ENCODE measurements at places on chromosomes 3 and 15. TPM values are rescaled to one million over a fixed set of nuclear protein-coding genes. Genes with fewer than 3 reads are reported as not detected.

- no peaks in the 10 kb centered on the region for H3K4me1 ChIP-seq
- H3K4me3 ChIP-seq: no peak overlapping the region
- H3K36me3 ChIP-seq: no peaks in the 10 kb centered on the region
- no peak overlapping the region for H3K27ac ChIP-seq
Measured at GRCh38 chr3:56782215-56782614, 19.5 kb downstream of the ARHGEF3 start.

DNA sequence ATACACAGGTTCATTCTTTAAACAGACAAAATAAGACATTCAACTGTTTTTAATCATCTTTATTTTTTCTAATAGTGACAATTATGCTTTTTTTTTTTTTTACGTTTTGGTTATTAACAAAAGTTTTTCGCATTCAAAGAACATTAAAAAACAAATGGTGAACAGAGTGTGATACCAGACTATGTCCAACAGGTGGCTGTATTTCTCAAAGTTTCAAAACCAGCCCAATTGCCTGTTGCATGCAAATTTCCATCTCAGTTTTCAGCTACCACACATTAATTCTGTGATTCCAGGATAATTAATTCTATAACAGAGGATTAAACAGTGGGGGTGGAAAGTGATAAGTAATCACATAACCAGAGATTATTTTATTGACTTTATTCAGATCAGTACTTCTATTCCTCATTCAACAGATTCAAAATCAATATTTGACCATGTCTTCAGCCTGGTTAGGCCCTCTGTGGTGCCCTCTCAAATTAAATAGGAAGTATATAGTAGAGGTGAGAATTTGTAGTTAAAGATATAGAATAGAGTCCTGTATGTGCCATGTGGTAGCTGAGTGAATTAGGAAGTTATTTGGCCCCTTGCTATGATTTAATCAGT, 122.2 kb upstream of the DCBLD2 start:
- no peaks in the 10 kb centered on the region for H3K4me1 ChIP-seq
- no peak overlapping the region for H3K27ac ChIP-seq
- H3K4me3 ChIP-seq: no peak overlapping the region
- no peaks in the 10 kb centered on the region for H3K27me3 ChIP-seq
- peak; percentile 10 for DNase-seq
- no peaks in the 10 kb centered on the region for H3K36me3 ChIP-seq

- H3K4me3 ChIP-seq: no peak overlapping the region
- DNase-seq: peak; percentile 67
- H3K27me3 ChIP-seq: no peaks in the 10 kb centered on the region
- no peaks in the 10 kb centered on the region for H3K36me3 ChIP-seq
Measured at GRCh38 chr3:50274371-50275104, 4.3 kb upstream of the LSMEM2 start.

DNA sequence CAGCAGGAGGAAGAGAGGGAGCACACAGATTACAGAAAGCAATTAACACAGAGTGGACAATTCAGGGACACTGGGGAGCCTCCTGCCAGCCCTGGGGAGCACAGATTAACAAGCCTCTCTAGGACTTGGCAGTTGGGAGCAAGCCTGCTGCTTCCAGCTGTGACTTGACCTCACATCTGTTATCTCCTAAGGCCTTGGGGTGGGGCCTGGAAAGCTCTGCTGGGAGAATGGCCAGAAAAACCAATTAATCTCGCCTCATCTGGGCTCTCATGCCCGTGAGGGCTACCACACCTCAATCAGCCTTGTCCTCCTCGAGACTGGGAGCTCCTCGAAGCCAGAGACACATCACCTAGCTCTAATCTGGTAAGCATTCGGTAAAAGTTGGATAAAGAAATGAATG, 39.1 kb downstream of the SEMA5B start:
- peaks cover 46% of the 10 kb centered on the region for H3K27me3 ChIP-seq
- H3K4me1 ChIP-seq: no peaks in the 10 kb centered on the region
- no peak overlapping the region for H3K27ac ChIP-seq
- no peak for DNase-seq
- H3K4me3 ChIP-seq: no peak overlapping the region
- no peaks in the 10 kb centered on the region for H3K36me3 ChIP-seq

GRCh38 chr3:132445817-132446216, 28.5 kb downstream of the DNAJC13 start:
- no peaks in the 10 kb centered on the region for H3K27me3 ChIP-seq
- H3K36me3 ChIP-seq: peaks cover 4% of the 10 kb centered on the region
- no peak for DNase-seq
- no peaks in the 10 kb centered on the region for H3K4me1 ChIP-seq
- no peak overlapping the region for H3K27ac ChIP-seq

DNA sequence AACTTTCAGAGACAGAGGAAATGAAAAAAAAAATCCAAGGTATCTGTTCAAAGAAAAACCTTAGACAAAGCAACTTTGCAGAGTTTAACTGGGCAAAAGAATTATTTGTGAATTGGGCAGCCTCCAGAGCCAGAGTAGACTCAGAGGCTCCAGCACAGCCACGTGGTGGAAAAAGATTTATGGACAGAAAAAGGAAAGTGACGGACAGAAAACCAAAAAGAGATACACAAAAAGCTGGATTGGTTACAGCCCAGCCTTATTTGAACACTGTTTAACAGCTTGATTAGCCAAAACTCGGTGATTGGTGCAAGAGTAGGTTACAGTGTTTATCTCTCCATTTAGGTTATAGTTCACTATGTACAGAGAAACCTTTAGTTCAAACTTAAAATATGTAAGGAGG, 23.7 kb upstream of the GPD1L start:
- no peak overlapping the region for H3K4me3 ChIP-seq
- H3K27ac ChIP-seq: no peak overlapping the region
- no peak for DNase-seq
- no peaks in the 10 kb centered on the region for H3K36me3 ChIP-seq

GRCh38 chr3:184541886-184542562, 19.6 kb upstream of the EPHB3 start:
- peaks cover 4% of the 10 kb centered on the region for H3K4me1 ChIP-seq
- no peak overlapping the region for H3K27ac ChIP-seq
- peaks cover 42% of the 10 kb centered on the region for H3K27me3 ChIP-seq
- no peaks in the 10 kb centered on the region for H3K36me3 ChIP-seq
- no peak for DNase-seq

GRCh38 chr3:24296441-24297205, 198.0 kb downstream of the THRB start:
- no peaks in the 10 kb centered on the region for H3K27me3 ChIP-seq
- H3K27ac ChIP-seq: no peak overlapping the region
- peaks cover 5% of the 10 kb centered on the region for H3K4me1 ChIP-seq
- no peak overlapping the region for H3K4me3 ChIP-seq
- DNase-seq: no peak

GRCh38 chr3:134543113-134543512, 57.3 kb downstream of the CEP63 start:
- no peaks in the 10 kb centered on the region for H3K27me3 ChIP-seq
- no peak overlapping the region for H3K4me3 ChIP-seq
- H3K27ac ChIP-seq: no peak overlapping the region
- no peaks in the 10 kb centered on the region for H3K36me3 ChIP-seq
- DNase-seq: no peak

DNA sequence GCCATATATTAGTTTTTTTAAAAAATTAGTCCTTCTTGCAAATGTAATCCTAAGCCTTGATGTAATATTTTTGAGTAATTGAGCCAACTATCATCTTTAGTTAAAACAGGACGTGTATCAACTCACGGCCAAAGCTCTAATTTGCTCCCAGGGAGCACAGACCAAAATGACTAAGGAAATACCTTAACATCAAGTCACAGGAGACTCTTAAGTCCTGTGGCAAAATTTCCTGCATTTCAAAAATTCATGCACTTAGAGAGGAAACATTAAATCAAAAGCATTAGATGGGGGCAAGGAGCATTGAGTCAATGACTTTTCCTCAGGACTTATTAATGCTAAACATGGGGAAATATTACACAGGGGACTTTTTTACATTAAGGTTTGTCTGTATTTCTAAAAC, 276.0 kb downstream of the MFSD1 start:
- no peaks in the 10 kb centered on the region for H3K27me3 ChIP-seq
- no peak for DNase-seq
- H3K27ac ChIP-seq: no peak overlapping the region

GRCh38 chr15:61987824-61988223, 72.4 kb downstream of the VPS13C start:
- H3K4me3 ChIP-seq: no peak overlapping the region
- no peaks in the 10 kb centered on the region for H3K4me1 ChIP-seq
- DNase-seq: no peak
- H3K36me3 ChIP-seq: peaks cover 23% of the 10 kb centered on the region
- no peak overlapping the region for H3K27ac ChIP-seq

DNA sequence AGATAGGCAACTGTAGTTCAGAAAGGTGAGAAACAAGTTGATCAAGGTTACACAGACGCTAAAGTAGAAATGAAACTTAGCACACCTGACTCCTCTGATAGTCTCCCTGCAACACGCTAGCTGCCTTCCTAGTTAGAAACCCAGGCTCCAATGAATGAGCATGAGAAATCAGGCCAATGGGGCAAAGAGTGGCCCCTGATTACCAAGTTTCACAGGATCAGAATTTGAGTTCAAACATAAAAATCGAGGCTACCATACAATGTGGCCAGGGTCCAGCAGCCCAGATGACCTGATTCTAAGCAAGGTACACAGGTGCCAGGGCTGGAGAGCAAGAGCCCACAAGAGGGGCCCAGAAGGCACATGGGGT, 7.7 kb downstream of the PLD1 start:
- H3K4me3 ChIP-seq: no peak overlapping the region
- no peak for DNase-seq
- H3K27me3 ChIP-seq: no peaks in the 10 kb centered on the region
- no peak overlapping the region for H3K27ac ChIP-seq
- H3K4me1 ChIP-seq: peaks cover 66% of the 10 kb centered on the region

DNA sequence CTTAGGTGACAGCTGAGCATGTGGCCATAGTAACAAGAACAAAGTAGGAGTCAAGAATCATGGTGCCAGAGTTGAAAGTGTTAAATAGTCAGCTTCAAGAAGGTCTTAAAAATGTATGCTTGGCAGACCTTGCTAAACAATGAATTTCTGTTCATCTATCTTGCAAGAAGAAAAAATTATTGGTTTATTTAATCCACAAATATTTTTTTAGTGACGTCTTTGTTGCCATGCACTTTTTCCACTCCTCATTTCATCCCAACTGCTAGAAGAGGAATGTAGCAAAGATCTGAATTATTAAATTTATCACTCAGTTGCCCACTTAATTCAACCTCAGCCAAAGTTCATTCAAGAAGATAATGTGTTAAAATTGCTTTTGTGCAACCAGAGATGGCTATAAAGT, 3.2 kb upstream of the SLC4A7 start:
- H3K4me3 ChIP-seq: no peak overlapping the region
- no peak for DNase-seq
- H3K27me3 ChIP-seq: no peaks in the 10 kb centered on the region
- H3K27ac ChIP-seq: no peak overlapping the region

DNA sequence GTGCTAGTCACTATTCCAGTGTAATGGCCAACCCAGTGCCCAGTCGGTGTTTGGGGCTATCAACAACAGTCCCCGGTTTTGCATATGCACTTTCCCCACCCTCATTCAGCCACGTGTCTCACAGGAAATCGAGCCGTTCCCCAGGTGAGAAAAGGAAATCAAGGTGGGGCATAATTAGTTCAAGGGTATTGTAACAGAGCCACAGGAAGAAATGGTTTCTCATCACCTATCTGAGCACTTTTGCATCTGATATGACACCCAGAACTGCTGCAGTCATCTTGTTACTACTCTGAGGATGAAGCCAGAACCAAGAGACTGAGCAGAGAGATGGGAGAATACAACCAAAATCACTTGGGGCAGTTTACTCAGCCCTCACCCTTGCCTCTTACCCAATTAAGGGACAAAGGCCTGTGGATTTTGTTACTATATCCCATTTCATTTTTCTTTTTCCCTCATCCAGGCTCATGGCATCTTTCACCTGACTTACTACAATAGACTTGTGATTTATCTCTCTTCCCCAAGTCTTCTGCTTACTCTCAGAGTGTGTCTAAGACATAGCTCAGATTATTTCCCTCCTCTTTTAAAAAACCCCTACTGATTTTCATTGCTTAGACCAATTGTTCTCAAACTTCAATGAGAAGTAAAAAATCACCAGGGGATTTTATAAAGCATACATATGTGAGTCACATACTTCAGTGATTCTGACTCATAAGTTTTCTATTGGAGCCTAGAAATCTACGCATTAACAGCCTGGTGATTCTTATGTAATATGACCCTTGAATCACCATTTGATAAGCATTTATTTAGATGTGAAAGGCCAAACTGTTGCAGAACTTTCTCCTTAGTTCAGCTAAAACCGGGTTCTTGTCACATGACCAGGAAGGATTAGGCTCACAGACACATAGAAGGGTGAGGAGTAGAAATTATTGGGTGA, 40.5 kb downstream of the TRAT1 start:
- DNase-seq: no peak
- no peaks in the 10 kb centered on the region for H3K4me1 ChIP-seq

GRCh38 chr3:94009608-94010007, 18.8 kb downstream of the STX19 start:
- H3K36me3 ChIP-seq: peaks cover 8% of the 10 kb centered on the region
- H3K4me1 ChIP-seq: no peaks in the 10 kb centered on the region
- no peak overlapping the region for H3K4me3 ChIP-seq
- DNase-seq: no peak

DNA sequence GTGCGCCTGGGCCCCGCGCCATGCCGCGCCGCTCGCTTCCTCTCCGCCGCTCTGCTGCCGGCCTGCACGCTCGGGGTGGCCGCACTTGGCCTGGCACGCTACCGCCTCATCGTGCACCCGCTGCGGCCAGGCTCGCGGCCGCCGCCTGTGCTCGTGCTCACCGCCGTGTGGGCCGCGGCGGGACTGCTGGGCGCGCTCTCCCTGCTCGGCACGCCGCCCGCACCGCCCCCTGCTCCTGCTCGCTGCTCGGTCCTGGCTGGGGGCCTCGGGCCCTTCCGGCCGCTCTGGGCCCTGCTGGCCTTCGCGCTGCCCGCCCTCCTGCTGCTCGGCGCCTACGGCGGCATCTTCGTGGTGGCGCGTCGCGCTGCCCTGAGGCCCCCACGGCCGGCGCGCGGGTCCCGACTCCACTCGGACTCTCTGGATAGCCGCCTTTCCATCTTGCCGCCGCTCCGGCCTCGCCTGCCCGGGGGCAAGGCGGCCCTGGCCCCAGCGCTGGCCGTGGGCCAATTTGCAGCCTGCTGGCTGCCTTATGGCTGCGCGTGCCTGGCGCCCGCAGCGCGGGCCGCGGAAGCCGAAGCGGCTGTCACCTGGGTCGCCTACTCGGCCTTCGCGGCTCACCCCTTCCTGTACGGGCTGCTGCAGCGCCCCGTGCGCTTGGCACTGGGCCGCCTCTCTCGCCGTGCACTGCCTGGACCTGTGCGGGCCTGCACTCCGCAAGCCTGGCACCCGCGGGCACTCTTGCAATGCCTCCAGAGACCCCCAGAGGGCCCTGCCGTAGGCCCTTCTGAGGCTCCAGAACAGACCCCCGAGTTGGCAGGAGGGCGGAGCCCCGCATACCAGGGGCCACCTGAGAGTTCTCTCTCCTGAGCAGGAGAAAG, 951 bp downstream of the GPR62 start:
- no peak for DNase-seq
- H3K27me3 ChIP-seq: no peaks in the 10 kb centered on the region
- H3K4me3 ChIP-seq: no peak overlapping the region

ANKRD63 gene
- total RNA-seq: 1.8 TPM

POPDC2 gene
- 0.13 TPM for total RNA-seq

GOLGA6L10 gene
- total RNA-seq: 2.2 TPM

All from K562 (cell line).